Tibial artery (tissue), 4 donors: ENCODE measurements at places on chromosomes 7 and 10.

- no peak for DNase-seq
Observed at GRCh38 chr7:18239212-18239611, 211.6 kb upstream of the PRPS1L1 start.

GRCh38 chr10:43124574-43125273, 13.5 kb upstream of the CSGALNACT2 start:
- DNase-seq = no peak

DNA sequence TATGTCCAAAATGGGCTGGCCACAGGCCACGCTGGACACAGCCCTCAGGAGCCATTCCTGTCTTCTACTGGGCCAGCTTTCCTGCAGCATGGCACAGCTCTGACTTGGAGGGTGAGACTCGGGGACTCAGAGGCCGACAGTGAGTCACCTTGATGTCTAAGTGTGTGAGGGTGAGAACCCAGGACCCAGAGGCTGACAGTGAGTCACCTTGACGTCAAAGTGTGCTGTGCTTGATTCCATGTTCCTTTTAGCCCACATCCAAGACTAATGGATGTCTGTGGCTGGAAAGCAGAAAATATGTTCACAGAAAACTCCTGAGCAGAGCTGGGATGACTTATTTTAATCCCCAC, 6.0 kb upstream of the FAM170B start:
- DNase-seq = no peak

GRCh38 chr10:17655567-17656146, 11.7 kb downstream of the STAM start:
- DNase-seq = no peak

DNA sequence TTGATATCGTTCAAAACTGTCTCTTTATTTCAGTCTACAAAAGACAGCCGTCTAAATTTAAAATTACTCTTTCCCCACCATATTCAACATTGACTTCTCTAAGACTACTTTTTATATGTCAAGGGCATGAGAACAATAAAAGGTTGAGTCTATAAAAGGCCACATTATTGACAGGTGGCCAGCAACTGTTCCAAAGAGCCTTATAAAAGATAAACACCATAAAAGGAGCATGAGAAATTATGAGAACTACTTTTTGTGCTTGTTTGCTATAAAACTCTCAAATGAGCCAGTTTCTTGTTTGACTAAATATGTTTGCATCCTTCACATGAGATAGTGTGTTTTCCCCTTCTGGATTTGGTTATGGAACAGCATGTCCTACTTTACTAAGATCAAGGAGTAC, 189.2 kb downstream of the THSD7A start:
- no peak for DNase-seq

GRCh38 chr10:63464402-63465292, 1.1 kb downstream of the JMJD1C start:
- no peak for DNase-seq

GRCh38 chr10:30645340-30645827, 15.8 kb upstream of the LYZL2 start:
- DNase-seq = peak; percentile 68

DNA sequence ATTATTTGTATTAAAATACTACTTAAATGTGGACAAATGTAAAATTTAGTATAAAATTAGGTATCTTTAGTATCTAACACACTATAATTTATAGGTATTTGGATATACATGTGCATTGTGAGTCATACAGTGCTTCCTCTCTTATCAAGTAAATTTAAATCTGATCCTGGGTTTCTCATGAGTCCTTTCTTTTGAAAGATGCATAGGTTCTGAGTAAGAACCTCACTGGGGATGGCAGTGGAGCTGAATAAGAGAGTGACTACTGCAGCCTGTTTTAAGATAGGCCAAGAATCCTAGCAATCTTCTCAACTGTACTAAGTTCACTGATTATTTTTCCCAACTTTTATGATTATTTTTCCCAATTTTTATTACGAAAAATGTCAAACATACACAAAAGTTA, 16.2 kb downstream of the CEP55 start:
- DNase-seq = no peak

GRCh38 chr10:35451151-35452016, 115.1 kb downstream of the CCNY start:
- DNase-seq = no peak

- no peak for DNase-seq
Observed at GRCh38 chr10:25083546-25084111, 67.2 kb downstream of the THNSL1 start.
